HuH-7 (cell line): ENCODE measurements at places on chromosomes 3 and 15.

DNA sequence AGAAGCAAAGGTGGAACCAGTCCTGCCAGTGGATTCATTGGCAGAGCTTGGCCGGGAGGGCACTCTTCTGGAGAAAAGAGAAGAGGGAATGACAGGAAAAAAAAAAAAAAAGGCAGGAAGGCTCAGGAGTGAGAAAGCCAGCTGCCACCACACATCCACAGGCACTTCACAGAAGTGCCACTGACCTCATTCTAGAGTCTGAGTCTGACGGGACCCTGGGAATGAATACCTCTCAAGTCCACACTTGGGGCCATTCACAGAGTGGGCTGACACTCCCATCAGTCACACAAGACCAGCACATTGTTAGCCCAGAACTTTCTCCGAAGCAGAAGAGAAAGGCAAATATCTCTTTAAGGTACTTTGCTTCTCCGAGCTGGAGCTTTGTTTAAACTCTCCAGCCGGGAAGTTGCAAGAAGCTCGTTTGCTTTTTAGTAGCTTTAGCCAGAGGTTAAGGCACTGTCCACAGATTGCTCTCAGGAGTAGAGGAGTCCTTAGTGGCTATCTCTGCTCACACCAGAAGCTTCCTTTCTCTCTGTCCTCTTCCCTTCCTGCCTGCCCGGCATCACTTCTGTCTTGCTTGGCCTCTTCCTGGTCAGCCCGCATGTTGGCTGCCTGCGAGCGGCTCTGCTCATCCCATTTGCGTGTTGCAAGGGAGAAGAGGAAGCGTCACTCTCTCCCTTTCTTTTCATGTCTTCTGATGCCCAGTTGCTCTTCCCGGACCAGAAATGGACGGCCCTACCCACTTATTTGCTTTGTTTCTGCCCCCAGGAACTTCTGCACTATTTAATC lies 53.8 kb downstream of the CMTM6 start:
- no peak for DNase-seq

GRCh38 chr3:189276444-189277219 lies 104.9 kb downstream of the TPRG1 start:
- no peak for DNase-seq

DNA sequence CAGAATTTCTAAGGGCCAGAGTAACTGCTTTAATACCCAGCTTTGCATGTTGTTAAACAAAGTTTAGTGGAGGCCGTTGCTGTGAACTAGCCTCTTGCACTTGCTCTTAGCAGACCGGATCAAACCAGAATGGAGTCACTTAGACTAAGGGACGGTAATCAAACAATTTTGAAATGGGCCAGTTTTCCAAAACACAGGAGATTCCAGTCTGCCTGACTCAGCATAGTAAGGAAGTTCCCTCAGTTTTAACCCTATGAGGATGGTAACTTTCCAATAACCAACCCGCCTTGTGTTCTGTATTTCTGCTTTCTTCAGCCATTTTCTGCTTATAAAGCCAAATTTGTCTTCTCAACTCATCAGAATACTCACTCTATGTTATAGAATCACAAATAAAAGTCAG lies 77.2 kb upstream of the WDR72 start:
- no peak for DNase-seq

- no peak for DNase-seq
Measured at GRCh38 chr15:52103217-52104207, 9.1 kb downstream of the BCL2L10 start.

DNA sequence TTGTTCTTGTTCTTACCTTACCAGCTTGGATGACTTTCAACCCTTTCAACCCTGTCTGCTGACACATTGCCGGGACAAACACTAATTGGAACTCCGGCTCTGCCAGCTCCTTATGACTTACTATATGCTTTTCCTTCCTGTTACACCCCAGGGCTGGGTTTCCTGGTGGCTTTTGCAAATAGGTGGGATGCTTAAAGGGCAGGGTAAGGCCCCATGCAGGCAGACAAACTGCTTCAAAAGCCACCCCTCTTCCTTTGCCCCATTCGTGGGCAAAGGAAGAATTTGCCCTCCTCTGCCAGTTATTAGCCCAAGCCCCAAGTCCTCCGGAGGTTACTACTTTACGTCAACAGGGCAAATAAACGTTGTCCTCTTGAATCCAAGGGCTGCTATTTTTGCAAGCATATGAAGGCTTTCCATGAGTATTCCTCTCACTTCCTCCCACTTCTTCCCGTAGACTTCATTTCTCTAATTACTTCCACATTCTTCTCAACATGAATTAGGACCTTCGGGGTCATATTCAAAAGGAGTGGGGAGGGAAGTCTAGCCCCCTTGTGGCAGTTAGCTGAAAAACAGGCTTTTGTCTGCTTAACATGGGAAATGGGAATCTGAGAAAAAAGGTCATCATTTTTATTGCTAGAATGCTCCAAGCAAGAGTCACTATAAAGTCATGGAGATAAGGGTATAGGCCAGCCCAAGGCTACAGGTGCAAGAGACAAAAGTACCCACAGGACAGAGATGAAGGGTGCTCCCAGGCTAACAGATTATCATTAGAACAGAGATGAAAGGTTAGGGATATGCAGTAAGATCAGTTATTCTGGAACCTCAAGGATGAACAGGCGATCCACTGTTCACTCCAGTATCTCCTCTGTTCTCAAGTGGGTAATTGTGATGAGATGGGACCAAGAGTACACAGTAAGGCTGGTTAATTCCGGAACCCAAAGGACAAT lies 56.3 kb upstream of the FSTL1 start:
- peak; percentile 20 for DNase-seq

GRCh38 chr3:71901645-71902044 lies 116.7 kb upstream of the PROK2 start:
- DNase-seq = no peak

DNA sequence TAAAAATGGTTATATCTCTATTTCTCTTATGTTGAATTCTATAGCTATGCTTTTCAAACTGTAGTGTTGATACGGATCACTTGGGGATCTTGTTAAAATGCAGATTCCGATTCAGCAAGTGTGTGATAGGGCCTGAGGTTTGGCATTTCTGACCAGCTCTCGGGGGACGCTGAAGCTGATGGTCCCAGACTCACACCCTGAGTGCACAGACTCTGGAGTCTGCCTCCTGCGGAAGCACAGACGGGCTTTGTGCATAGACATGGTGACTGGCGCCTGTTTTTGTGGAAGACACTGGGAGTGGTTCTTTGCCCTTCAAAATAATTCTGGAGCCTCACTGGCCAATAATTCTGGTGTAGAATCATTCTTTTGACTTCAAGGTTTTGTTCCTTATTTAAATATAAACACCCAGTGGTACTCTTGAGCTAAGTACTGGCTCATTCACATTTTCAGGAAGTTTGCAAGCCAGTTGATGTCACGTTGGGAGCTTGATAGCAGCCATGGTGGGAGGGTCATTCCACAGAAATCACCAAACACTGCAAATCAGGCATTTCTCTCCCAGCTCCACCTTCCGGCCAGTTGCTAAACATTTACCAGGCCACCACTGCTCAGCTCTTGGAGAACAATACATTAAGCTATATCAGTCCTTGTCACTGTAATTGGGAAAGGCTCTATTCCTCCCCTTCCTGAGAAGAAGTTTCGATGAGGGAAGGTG lies 19.2 kb downstream of the CLDN11 start:
- no peak for DNase-seq

DNA sequence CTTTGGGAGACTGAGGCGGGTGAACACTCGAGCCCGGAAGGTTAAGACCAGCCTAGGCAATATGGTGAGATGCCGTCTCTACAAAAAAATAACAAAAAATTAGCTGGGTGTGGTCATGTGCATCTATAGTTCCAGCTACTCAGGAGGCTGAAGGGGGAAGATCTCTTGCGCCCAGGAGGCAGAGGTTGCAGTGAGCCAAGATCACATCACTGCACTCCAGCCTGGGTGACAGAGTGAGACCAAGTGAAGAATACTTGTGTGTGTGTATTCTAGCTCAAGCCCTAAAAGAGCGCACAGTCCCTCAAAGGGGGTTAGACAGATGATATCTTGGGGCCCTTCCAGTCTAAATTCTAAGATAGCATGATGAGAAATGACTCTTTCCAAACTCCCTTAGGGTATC lies 23.7 kb downstream of the DAPK2 start:
- no peak for DNase-seq

DNA sequence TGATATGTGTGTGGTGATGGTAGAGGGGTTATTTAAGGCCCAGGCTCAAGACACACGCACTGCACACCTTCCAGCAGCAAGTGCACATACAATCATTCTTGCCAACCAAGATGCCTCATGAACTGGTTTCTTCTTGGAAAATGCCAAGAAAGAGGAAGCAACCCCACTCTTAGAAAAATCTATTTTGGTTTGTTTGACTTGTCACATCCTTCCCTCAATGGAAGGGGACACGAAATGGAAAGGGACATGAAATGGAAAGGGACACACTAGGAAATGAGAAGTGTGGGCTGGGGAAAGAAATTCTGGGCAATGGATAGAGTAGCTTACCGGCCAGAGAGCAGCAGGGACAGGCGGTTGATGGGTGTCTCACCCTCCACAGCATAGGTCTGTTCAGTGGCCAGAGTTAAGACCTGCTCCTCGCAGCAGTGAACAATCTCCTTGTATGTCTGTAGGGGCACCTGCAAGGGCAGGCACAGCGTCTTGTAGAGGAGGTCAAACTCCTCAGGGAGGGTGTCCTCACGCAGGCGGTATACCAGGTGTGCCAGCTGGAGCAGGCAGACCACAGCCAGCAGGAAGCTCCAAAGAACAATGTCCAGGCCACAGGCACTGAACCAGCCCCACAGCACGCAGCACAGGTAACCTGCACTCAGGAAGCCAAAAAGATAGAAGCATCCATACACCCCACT lies 640 bp downstream of the POPDC2 start:
- DNase-seq = no peak

GRCh38 chr3:64138046-64138445 lies 87.2 kb downstream of the PRICKLE2 start:
- DNase-seq = no peak

DNA sequence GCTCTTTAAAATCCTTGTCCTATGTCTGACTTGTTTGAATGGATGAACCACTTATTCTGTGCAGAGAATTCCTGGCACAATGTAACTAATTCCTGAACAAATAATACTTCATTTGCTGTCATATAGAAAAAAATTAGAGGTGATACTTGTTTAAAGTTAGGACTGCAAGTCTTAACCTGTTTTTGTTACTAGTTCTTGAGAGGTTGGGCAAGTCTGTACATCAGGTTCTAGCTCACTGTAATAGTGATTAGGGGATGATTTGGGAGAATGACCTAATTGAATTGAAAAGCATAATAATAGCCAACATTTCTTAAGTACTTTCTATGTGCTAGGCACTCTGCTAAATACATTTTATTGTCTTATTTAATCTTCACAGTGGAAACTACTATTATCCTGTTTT lies 49.3 kb downstream of the GMPS start:
- no peak for DNase-seq

- DNase-seq = no peak
Measured at GRCh38 chr15:46815765-46816164, 901.5 kb upstream of the SEMA6D start.

DNA sequence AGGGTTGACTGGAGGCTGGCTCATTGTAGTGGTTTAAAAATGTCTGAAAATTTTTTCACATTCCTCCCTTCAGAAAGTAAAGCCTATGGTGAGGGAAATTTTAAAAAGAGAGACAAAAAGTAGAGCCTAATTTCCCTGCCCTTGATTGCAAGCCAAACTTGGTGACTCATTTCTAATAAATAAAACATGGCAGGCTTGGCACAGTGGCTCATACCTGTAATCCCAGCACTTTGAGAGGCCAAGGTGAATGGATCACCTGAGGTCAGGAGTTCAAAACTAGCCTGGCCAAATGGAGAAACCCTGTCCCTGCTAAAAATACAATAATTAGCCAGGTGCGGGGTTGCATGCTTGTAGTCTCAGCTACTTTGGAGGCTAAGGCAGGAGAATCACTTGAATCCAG lies 18.9 kb upstream of the ARRDC4 start:
- DNase-seq = no peak

DNA sequence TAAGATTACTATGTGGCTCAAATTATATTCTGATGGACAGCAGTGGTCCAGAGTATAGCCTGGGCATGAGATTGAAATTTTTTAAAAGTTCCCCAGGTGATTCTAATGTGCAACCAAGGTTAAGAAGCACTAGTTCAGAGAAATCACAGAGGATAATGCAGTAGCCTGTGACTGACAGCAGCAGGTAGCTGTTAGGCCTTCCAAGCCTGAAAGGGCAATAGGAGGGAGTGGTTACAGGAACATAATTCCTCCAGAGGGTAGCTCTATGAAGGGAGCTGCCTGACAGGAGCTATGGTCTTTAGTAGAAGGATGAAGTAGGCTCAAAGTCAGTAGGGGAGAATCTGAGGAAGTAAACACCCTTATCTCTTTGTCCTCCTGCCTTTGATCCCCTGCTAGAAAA lies 342.9 kb upstream of the PPP2R3A start:
- no peak for DNase-seq

DNA sequence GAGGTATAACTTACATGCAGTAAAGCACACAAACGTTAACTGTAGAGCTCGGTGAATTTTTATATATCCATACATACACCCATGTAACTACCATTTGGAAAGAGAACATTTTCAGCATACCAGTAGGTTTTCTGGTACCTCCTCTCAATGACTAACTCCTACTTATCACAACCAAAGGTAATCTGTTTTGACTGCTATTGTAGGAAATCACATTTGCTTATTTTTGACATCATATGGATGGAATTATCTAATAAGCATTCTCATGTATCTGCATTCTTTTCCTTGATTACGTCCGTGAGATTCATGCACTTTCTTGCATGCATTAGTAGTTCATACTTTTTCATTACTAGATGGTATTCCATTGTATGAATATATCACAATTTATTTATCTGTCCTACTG lies 76.8 kb downstream of the CSNK1G1 start:
- no peak for DNase-seq

DNA sequence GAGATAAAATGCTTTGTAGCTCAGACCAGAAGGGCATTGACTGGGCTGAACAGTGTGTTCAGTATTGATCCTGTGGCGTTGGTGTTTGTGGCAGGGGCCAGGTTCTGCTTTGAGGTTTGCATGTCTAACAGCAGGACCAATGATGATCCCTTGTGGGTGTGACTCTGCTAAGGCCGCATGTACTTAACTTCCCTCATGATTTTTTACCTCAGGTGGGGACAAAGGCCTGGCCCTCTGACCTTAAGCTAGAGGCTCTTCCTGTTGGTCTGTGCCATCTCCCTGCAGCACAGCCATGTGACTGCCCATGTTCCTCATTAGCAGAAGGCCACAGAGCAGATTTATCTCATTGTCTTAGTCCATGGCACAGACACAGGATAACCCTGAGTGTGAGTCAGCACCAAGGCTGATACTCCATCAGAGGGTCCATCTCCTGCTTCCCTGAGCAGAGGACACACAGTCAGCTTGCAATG lies 34.3 kb upstream of the BSN start:
- no peak for DNase-seq

DNA sequence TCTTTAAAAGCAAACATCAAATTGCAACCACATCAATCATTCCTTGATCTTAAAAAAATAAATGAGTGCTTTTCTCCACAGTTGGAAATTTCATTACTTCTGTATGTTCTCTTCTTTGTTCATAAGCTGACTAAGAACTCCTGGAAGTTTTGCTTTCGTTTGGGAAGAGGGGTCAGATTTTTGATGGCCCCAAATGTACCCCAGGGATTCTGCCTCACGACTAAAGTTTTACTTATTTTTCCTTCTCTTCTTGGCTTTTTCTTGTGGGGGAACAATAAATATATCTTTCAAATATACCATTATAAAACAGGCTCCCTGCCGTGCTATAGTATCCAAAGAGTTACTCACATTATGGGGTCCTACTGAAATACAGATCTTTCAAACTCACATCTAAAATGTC lies 215.0 kb upstream of the CDIN1 start:
- DNase-seq = no peak

GRCh38 chr3:188788621-188789081 lies 383.1 kb upstream of the TPRG1 start:
- no peak for DNase-seq

- DNase-seq = no peak
Measured at GRCh38 chr3:29697989-29698388, 417.1 kb downstream of the RBMS3 start.
